Immature natural killer cell (primary cell): ENCODE measurements at places on chromosomes 3 and 15.
A peak's percentile ranks its signal among the peaks of the same experiment; 100 is the strongest.

GRCh38 chr3:147038481-147038880 lies 367.9 kb downstream of the ZIC4 start:
- no peak for DNase-seq

GRCh38 chr15:85587707-85588411 lies 206.9 kb downstream of the KLHL25 start:
- DNase-seq, result no peak

GRCh38 chr3:192833177-192833890 lies 84.3 kb downstream of the MB21D2 start:
- DNase-seq, result no peak

DNA sequence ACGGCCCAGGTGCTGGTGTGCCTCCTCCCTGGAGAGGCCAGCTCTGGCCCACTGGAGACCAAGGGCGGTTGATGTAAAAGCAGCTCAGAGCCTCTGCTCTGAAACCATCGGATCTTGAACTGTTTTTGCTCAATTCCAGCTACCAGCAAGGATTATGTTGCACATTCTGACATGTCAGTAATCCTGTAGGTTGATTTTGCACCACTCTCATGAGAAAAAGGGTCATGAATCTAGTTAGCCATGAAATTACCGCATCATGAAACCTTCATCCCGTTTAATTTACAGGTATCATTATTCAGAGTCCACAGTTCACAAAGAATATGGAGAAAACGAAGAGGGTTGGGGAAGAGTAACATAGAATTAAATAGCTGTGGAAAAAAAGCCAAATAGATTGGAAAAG lies 120.4 kb upstream of the NSMCE3 start:
- DNase-seq, result no peak

DNA sequence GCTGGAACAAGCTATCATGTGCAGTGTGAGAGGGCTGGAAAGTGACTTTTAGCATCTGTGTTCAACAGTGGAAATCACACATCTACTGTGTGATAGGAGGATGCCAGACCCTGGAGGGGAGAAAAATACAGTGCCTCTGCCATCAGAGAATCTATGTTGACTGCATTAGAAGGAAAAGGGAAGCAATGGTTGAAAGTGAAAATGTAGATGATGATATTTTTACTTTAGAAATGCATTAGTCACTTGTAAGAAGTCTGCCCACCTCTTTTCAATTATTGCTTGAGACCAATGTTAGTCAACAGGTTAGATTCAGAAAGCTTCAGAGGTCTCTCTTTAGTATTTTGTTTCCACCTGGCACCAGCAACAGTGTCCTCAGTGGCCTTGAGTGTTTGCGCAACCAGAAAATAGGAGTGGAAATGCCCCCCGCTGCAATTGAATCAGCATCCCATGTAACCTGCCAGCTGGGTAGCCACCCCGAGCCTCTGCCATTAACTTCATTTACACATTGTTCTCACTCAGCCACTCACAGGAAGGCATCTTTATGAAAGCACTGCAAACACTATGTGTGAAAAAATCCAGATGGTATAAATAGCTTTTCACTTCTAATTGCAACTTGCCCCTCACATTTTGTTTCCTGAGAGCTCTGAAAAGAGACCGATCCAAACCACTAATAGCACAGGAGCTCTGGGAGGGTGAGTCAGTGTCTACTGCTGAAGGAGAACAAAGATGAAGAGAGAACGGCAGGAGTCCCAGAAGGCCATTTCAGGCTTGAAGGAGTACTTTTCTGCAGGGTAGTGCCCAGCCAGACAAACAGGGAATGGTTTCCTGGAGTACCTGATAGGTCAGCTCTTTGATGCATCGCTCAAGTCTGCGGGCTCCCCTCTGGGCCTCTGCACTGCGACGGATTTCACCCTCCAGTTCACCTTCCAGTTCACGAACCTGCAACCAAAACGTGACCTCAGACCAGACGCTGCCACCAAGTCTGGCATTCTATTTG lies 92.1 kb downstream of the HHLA2 start:
- no peak for DNase-seq

DNA sequence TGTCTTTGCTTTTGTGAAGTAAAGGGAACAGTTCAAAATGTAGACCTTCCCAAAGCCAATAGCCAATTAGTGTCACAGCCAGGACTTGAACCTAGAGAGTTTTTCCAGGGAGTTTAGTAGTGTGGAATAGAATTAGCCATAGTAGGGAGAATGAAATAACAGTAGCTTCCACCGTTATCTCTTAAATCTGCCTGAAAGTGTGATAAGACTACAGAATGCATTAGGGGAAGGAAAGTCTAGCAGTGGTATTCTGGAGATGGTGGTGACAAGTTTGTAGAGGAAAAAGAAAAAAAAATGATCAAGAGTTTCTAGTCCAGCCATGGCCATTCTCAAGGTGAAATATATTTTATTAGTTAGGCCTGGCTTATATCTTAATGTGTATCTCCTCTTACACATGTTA lies 13.8 kb downstream of the ATP11B start:
- DNase-seq, result no peak

DNA sequence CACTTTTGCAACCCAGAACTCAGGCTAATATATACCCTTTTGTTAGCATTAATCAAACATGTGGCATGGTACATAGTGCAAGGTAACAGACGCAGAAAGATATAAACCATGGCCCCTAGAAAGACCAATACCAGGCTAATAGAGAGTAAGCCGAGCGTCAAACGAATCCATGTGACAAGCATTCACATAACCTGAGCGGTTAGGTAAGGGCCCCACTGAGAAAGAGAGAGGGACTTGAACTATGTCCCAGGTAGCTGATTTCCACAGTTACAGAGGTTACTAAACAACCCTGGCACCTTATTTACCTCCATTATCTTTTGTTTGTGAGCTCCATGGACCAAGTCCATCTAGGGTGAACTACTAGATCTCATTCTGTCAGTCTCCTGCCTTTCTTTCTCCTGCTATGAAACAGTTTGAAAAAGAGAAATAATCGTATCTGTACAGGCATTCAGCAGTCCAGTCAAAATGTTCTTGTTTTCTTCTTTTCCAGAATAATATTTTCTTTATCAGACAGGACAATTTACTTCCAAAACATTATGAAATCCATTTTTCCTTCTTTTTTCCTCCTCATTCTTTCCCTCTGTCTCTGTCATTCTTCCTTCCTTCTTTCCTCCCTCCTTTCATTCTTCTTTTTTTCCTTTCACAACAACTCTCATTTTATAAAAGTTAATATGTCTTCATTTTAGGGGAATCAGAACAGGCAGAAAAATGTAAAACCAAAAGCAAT lies 30.5 kb upstream of the TNFSF10 start:
- no peak for DNase-seq

GRCh38 chr3:22898558-22898957 lies 304.6 kb upstream of the UBE2E2 start:
- DNase-seq, result no peak

DNA sequence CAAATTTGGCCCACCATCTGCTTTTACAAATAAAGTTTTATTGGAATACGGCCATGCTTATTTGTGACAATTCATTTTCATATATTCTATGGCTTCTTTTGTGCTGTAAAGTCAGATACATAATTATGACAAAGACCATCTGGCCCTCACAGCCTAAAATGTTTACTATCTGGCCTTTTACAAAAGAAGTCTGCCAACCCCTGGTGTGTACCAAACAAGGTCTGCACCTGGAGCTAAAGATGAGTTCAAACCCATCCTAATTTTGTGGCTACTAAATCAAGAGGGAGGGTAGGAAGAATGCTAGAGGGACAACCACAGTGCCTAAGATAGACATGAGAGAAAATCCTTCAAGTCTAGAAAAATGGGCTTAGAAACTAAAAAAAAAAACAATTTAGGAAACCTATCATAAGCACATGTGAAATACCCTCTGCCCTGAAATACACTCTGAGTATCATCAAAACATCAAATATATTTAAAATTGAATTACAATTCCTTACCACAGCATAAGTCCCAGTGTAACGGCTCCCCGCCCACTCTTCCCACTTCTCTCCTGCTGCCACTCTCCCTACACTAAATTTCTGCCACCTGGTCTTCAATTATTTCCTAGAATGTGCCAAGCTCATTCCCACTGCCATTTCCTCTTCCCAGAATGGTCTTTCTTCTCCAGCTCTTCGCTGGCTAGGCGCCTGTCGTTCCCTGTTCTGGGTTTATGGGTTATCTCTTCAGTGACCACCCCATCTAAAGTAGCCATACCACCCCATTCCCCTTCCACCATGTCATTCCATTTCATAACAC lies 950.7 kb upstream of the CFAP20DC start:
- no peak for DNase-seq

GRCh38 chr3:31762097-31762764 lies 218.8 kb downstream of the OSBPL10 start:
- peak; percentile 4 for DNase-seq

- DNase-seq, result no peak
Measured at GRCh38 chr3:164658125-164658524, 420.2 kb downstream of the SI start.

DNA sequence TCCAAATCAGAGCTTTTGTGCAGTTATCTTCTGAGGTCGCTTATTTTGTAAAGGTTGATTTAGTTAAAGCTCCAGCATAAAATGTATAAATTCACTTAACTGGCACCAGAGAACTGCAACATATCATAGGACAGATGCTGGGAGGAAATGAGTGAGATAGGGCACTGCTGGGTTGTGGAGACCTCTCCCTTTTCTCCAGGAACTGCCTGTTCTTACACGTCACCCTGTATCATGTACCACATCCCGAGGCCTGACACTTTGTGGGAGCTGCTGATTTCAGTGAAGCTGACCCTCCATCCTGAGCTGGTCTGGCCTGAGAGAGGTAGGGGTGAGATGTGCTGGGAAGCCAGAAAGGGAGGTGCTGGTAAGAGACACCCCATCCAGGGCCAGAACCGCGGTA lies 213.8 kb upstream of the FEZF2 start:
- DNase-seq, result no peak
